ENCODE measurements at places on chromosomes 3 and 15.

- no peak for DNase-seq
Measured at GRCh38 chr3:85846940-85847339, 888.2 kb downstream of the CADM2 start.

GRCh38 chr3:24780991-24781390, 286.3 kb upstream of the THRB start:
- DNase-seq: no peak

- peak; percentile 94 for DNase-seq
Measured at GRCh38 chr15:41972253-41973242, at the start of gene EHD4. Gene EHD4, minus strand, starts transcription at chr15:41972557. Its CDS starts 63 bp downstream, at chr15:41972494.

- DNase-seq: no peak
Measured at GRCh38 chr3:195767792-195768191, 43.9 kb downstream of the MUC4 start.

- DNase-seq: no peak
Measured at GRCh38 chr3:52167240-52167639, 13.0 kb upstream of the POC1A start.

GRCh38 chr15:57665939-57666338, 40.6 kb upstream of the POLR2M start:
- DNase-seq: no peak

DNA sequence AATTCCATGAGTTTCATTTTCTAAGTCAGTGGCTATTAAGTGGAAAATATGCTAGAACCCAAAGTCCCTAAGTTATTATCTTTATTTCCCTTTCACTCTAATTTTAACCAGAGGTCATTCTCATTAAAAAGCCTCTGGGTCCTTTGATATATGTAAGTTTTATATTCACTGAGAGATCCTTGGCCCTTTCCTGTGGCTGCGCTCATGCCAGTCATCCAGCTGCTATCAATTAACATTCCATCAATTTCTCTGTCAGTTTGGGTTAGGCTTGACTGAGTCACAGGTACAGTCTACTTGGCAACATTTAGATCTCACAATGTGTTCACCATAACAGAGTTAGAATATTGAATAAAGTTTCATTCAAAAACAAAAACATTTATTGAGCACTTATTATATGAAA, 58.0 kb upstream of the FBN1 start:
- no peak for DNase-seq
